Lung (tissue), 17 donors: ENCODE measurements at places on chromosomes 5 and 9.

GRCh38 chr9:89903141-89903475 is 298.3 kb downstream of the GADD45G start:
- peak; percentile 32 for DNase-seq

GRCh38 chr5:88825584-88826315 is 57.2 kb downstream of the MEF2C start:
- DNase-seq = no peak

- no peak for DNase-seq
Observed at GRCh38 chr5:402615-403359, 40.2 kb upstream of the EXOC3 start.

GRCh38 chr5:40995801-40996586 is 75.1 kb downstream of the MROH2B start:
- DNase-seq = no peak
